ENCODE measurements at places on chromosomes 5 and 9. TPM values are rescaled to one million over a fixed set of nuclear protein-coding genes. Genes with fewer than 3 reads are reported as not detected.

- no peak overlapping the region for H3K4me3 ChIP-seq
- H3K27me3 ChIP-seq, result no peaks in the 10 kb centered on the region
- no peaks in the 10 kb centered on the region for H3K4me1 ChIP-seq
- no peak for DNase-seq
- H3K27ac ChIP-seq, result no peak overlapping the region
Measured at GRCh38 chr5:5332287-5332686, 90.2 kb upstream of the ICE1 start.

- no peak overlapping the region for H3K27ac ChIP-seq
- no peaks in the 10 kb centered on the region for H3K4me1 ChIP-seq
- H3K36me3 ChIP-seq, result no peaks in the 10 kb centered on the region
- no peak for DNase-seq
- H3K27me3 ChIP-seq, result no peaks in the 10 kb centered on the region
- H3K4me3 ChIP-seq, result no peak overlapping the region
Measured at GRCh38 chr9:127351182-127352166, 45.5 kb upstream of the SLC2A8 start.

DNA sequence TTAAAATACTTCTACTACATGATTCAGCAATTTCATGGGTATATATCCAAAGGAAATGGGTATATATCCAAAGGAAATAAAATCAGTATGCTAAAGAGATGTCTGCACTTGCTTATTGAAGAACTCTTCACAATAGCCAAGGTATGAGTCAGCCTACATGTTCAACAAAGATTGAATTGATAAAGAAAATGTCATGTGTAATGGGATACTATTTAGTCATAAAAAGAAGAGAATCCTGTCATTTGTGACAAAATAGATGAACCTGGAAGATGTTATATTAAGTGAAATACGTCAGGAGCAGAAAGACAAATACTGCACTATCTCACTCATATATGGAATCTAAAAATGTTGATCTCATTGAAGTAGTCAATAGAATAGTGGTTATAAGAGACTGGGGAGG lies 944.5 kb upstream of the CTNND2 start:
- H3K27ac ChIP-seq, result no peak overlapping the region
- H3K4me3 ChIP-seq, result no peak overlapping the region
- no peaks in the 10 kb centered on the region for H3K4me1 ChIP-seq
- H3K36me3 ChIP-seq, result no peaks in the 10 kb centered on the region

Gene TMOD1
- total RNA-seq, result 2.6 TPM

- DNase-seq, result no peak
- H3K27me3 ChIP-seq, result no peaks in the 10 kb centered on the region
- H3K27ac ChIP-seq, result no peak overlapping the region
- H3K4me1 ChIP-seq, result no peaks in the 10 kb centered on the region
Measured at GRCh38 chr5:11110128-11110527, 349.1 kb upstream of the DAP start.

DNA sequence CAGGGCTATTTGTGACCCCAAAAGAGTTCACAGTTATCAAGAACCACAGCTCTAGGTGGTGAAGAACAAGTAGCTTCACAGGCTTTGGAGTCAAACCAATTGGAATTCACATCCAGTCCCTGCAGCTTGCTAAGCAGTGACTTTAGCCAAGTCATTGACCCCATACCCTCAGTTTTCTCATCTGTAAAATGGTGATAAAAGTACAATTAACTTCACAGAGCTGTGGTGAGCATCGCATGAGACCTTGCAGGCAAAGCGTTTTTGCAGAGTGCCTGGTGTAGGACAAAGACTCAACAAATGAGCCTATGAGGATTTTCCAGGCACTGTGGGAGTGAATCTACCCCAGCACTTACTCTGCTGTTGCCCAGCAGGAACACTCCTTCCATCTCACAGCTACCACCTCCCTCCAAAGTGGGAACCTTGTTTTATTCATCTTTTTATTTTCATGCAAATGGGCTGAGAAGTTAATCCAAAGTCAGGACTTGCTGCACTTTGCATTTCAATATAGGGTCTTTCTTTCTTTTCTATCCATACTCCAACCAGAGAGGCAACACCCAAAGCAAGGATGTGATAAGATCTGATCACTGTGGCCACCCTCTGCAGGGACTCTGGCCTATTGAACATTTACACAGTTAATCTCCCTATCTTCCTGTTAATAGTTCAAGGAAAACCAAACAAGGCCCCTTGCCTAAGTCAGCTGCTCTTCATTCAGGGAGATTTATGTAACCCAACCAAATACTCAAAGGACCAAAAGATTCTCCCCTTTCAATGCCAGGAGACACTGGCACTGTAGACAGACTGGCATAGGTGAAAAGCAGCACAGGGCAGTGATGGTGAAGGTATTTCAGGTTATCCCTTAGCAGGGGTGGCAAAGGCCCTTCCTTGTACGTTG lies 41.9 kb downstream of the ABCA1 start:
- no peaks in the 10 kb centered on the region for H3K27me3 ChIP-seq
- no peak for DNase-seq
- H3K4me3 ChIP-seq, result no peak overlapping the region
- no peak overlapping the region for H3K27ac ChIP-seq
- H3K4me1 ChIP-seq, result no peaks in the 10 kb centered on the region

- H3K4me3 ChIP-seq, result no peak overlapping the region
- no peak overlapping the region for H3K27ac ChIP-seq
- no peaks in the 10 kb centered on the region for H3K36me3 ChIP-seq
Measured at GRCh38 chr9:95078939-95079338, 238.6 kb downstream of the FANCC start.

DNA sequence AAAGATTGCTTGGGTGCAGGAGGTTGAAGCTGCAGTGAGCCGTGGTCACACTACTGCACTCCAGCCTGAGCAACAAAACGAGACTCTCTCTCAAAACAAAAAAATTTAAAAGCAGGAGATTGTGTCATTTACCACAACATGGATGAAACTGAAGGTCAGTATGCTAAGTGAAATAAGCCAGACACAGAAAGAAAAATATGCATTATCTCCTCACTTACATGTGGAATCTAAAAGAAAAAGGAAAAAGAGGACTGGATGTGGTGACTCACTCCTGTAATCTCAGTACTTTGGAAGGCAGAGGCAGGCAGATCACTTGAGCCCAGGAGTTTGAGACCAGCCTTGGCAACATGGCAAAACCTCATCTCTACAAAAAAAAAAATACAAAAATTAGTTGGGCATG lies 146.8 kb upstream of the DAPK1 start:
- no peaks in the 10 kb centered on the region for H3K27me3 ChIP-seq
- H3K4me3 ChIP-seq, result no peak overlapping the region
- H3K27ac ChIP-seq, result no peak overlapping the region

- no peaks in the 10 kb centered on the region for H3K36me3 ChIP-seq
- no peaks in the 10 kb centered on the region for H3K4me1 ChIP-seq
- H3K27ac ChIP-seq, result no peak overlapping the region
- no peak overlapping the region for H3K4me3 ChIP-seq
- no peaks in the 10 kb centered on the region for H3K27me3 ChIP-seq
Measured at GRCh38 chr5:164336906-164337305, 831.5 kb downstream of the MAT2B start.

DNA sequence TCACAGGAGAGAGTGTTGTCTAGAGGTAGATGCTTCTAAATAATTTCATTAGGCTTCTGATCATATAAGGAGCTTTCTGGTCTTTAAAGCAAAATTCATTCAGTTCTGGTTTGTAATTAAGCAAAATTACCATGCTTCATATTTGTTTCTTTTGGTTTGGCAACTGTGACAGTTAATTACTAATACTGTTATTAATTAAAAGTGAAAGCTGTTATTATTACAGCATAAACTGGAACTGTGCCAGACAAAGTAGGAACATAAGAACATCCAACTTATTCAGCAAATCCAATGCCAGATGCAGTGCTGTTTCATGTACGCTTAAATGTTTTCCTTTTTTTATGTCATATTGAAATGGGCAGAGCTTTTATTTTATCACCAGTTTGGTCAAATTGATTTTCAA lies 70.4 kb upstream of the DAB2 start:
- DNase-seq, result no peak
- H3K27me3 ChIP-seq, result no peaks in the 10 kb centered on the region
- H3K4me1 ChIP-seq, result no peaks in the 10 kb centered on the region

Gene BSPRY
- not detected for total RNA-seq

- DNase-seq, result no peak
- no peaks in the 10 kb centered on the region for H3K4me1 ChIP-seq
- H3K27me3 ChIP-seq, result no peaks in the 10 kb centered on the region
- H3K4me3 ChIP-seq, result no peak overlapping the region
- no peak overlapping the region for H3K27ac ChIP-seq
Measured at GRCh38 chr9:118578467-118578866, 790.8 kb downstream of the BRINP1 start.

DNA sequence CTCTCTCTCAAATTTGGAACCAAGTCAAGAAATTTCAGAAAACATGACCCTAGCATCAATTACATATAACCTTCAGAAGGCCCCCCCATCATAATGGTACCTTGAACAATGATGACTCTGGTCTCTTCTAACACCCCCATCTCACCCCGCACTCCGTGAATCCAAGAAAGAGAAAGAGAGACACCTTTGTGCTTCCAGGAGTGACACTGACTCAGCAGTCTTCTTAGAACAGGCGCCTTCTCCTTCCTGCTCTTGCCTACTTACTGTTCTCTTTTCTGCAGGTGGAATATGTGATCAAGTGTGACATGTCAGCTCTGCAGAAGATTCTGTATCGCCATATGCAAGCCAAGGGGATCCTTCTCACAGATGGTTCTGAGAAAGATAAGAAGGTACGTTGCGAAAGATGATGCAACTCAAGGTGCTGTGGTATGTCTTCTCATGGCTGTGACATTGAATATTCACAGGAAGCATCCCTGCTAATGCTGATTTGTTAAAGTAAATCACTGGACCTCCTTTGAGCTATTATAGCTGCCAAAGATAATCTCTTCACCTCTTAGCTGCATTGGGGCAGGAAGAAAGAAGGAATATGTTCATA lies 81.3 kb downstream of the SMARCA2 start:
- no peaks in the 10 kb centered on the region for H3K27me3 ChIP-seq
- H3K36me3 ChIP-seq, result peaks cover 42% of the 10 kb centered on the region
- H3K4me3 ChIP-seq, result no peak overlapping the region
- H3K27ac ChIP-seq, result no peak overlapping the region
- no peak for DNase-seq

Gene OCLN
- 4.9 TPM for total RNA-seq

Gene FUT7
- total RNA-seq, result 3.4 TPM

Gene SARDH
- total RNA-seq, result 18.6 TPM

DNA sequence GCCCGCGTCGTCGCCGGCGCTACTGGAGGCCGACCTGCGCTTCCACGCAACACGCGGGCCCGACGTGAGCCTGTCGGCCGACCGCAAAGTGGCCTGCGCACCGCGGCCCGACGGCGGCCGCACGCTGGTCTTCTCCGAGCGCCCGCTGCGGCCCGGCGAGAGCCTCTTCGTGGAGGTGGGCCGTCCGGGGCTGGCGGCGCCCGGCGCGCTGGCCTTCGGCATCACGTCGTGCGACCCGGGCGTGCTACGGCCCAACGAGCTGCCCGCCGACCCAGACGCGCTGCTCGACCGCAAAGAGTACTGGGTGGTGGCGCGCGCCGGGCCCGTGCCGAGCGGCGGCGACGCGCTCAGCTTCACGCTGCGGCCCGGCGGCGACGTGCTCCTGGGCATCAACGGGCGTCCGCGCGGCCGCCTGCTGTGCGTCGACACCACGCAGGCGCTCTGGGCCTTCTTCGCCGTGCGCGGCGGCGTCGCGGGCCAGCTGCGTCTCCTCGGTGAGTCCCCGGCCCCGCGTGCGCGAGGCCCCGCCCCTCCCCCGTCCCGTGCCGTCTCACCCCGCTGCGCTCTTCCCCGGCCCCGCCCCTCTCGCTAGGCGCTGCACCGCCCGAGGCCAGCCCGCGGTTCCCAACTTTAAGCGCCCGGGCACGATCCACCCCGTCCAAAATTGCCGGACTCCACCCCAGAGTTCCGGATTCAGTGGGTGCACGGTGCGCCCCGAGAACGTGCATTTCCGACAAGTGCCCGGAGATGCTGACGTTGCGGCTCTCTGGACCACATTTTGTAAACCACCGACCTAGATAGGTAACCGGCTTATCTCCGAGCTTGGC lies 42.8 kb downstream of the NEURL1B start:
- DNase-seq, result peak; percentile 64
- no peak overlapping the region for H3K4me3 ChIP-seq
- peak overlapping the region; percentile 1 for H3K27ac ChIP-seq
- H3K27me3 ChIP-seq, result no peaks in the 10 kb centered on the region
- H3K36me3 ChIP-seq, result no peaks in the 10 kb centered on the region

DNA sequence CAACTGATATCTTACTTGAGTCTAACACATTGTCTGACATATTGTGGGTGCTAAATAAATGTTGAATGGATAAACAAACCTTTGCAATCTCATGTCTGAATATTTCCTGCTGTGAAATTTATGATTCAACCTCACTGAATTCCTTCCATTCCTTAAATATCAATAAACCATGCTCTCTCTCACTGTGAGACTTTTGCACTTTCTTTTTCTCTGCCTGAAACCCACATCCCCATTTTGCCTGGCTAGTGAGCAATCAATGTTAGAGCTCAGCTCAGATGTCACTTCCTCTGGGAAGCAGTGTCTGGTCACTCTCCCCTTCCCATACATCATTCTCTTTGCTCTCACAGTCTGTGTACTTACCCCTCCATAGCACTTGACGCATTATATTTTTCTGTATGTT lies 383.7 kb upstream of the TRPC7 start:
- H3K36me3 ChIP-seq, result no peaks in the 10 kb centered on the region
- DNase-seq, result no peak
- H3K27ac ChIP-seq, result no peak overlapping the region
- no peaks in the 10 kb centered on the region for H3K27me3 ChIP-seq
- H3K4me1 ChIP-seq, result no peaks in the 10 kb centered on the region

- H3K4me3 ChIP-seq, result peak overlapping the region; percentile 32
- H3K27me3 ChIP-seq, result peaks cover 14% of the 10 kb centered on the region
- peaks cover 7% of the 10 kb centered on the region for H3K4me1 ChIP-seq
- DNase-seq, result peak; percentile 6
- no peaks in the 10 kb centered on the region for H3K36me3 ChIP-seq
Measured at GRCh38 chr5:32709750-32710549, 1.2 kb upstream of the NPR3 start.

GRCh38 chr5:60806591-60807243 lies 37.4 kb downstream of the ELOVL7 start:
- no peak for DNase-seq
- no peaks in the 10 kb centered on the region for H3K36me3 ChIP-seq
- H3K27me3 ChIP-seq, result no peaks in the 10 kb centered on the region
- no peaks in the 10 kb centered on the region for H3K4me1 ChIP-seq

DNA sequence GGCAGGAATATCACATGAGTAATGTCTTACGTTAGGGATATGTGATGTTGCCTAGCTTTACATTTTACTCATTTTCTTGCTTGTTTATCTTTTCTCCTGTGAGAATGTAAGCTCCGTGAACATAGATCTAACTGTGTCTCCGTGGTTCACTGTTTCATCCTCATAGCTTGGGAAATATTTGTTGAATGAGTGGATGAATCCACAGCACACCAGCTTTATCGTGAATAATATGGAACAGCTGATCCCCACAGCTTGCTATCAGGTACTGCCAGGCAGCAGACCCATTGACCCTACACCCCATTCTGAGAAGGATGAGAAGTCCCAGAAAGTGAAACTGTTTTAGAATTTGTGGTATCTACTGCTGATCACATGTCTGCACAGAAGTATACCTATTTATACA lies 106.8 kb upstream of the FBN2 start:
- H3K27me3 ChIP-seq, result no peaks in the 10 kb centered on the region
- H3K4me1 ChIP-seq, result no peaks in the 10 kb centered on the region

Gene PAIP1
- total RNA-seq, result 38.0 TPM
